ENCODE measurements at places on chromosomes 2 and 18.

- DNase-seq: peak; percentile 39
Measured at GRCh38 chr2:11155381-11156035, at the start of gene SLC66A3. SLC66A3 (plus strand) TSS chr2:11155467; CDS start chr2:11155547, 80 bp downstream.

DNA sequence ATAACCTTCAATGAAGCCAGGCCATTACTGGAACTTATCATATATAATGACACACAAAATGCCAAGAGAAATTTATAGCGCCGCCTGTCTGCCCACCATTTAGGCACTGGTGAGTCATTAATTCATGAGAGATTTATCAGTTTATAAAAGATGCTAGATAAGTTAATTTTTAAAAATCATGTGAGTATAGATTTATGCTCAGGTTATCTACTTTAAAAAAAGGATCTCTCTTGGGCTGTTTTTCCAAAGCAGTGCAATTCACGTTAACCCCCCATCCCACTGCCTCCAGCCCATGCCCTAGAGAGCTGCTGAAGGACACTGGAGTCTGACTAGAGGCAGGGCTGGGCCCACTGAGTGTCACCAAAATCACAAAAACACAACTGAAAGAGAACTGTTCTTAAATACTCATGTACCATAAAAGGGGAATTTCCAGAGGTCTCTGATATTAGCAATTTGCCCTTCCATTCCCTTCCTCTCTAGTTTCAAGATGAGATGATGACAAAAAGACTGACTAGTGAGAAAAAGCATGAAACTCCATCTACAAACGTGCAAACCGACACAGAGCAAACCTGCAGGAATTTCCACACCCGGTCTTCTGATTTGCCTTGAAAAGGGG, 160.8 kb downstream of the BCL2 start:
- no peak for DNase-seq

GRCh38 chr2:63486861-63487290, 101.4 kb downstream of the WDPCP start:
- DNase-seq: no peak

- DNase-seq: no peak
Measured at GRCh38 chr2:240936106-240936505, 30.0 kb downstream of the CROCC2 start.

DNA sequence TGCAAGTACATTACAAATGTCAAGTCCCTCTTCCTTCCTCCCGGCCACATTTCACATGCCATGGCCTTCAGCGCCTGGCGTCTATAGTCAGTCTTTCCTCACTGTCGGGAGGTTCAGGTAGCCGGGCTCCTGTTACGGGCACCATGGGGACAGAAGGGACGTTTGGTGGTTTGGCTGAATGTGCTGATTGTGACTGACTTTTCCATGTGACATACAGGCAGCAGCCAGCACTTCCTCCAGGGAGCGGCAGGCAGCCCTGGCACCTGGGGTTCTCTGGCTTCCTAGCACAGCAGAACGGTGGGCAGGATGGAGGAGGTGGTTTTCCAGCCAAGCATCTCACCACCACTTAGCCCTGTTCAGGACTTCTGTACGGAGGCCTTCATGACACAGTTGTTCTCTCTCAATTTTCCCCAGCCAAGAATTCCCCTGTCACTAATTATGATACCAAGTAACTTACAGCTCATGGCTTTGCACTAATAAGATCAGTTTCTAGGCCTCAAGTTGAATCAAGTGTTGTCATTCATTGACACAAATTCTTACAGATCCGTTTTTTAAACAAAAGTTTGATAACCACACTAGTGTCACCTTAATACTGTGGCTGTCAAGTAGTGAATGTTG, 83.9 kb upstream of the REV1 start:
- DNase-seq: no peak

- DNase-seq: no peak
Measured at GRCh38 chr2:190670182-190670946, 21.5 kb downstream of the NAB1 start.

DNA sequence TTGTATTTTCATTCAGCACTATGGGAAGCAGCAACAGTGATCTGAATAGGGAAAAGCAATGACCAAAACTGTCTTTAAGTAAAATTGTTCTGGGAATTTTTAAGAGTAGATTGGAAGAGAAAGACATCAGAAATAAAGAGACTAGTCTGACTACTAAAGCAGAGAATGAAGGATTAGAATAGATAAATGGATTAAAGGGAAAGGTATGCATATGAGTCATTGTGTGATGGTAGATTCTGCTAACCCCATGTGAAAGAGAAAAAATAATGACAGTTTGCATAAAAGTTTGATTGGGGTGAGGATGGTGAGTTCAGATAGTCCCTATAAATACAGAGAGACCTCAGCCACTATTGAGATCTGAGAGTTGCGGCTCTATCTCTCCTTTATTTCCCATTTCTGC, 139.6 kb upstream of the DCC start:
- DNase-seq: no peak

GRCh38 chr2:45264227-45265225, 255.3 kb upstream of the SIX2 start:
- DNase-seq: no peak

GRCh38 chr2:164816900-164817299, 24.7 kb downstream of the COBLL1 start:
- no peak for DNase-seq

DNA sequence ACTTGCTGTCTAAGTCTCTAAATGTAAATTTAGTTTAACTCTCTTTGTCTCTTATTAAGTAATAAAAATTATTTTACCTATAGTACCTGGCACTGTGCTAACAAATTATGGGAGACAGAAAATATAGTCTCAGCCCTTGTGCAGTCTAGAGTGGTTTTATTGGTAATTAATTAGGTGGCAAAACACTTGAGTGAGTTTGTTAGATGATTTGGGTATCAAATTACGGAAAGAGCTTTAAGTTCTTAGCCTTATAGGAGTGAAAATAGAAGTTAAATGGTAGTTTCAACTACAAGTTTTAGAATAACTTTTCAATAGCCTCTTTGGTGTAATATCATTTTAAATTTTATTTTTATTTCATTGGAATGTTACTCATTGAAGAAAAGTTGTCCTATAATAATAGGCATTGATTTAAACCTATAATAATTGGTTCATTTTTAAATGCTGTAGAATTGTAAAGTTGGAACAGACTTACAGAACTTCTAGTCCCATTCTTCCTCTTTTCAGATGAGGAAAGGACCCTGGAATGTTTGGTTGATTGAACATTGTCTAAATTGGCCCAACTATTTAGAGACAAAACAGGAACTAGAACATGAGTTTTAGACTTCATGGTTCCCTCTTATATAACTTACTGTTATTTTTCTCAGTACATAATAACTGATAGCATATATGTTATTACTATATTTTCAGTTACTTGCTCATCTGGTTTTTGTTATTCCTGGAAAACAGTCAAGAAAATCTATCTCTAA, 10.2 kb upstream of the HTR2B start:
- DNase-seq: no peak

- no peak for DNase-seq
Measured at GRCh38 chr2:172374318-172375240, 52.8 kb upstream of the ITGA6 start.

GRCh38 chr2:163756588-163756987, 20.8 kb upstream of the FIGN start:
- DNase-seq: no peak

DNA sequence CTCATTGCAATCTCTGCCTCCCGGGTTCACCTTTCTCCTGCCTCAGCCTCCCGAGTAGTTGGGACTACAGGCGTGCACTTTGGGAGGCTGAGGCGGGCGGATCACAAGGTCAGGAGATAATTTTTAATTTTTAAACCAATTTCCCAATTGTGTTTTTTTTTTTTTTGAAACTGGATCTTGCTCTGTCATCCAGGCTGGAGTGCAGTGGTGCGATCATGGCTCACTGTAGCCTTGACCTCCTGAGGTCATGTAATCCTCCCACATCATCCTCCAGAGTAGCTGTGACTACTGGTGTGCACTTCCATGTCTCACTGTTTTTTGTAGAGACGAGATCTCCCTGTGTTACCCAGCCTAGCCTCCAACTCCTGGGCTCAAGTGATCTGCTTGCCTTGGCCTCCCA, 49.3 kb downstream of the GLS start:
- no peak for DNase-seq

- DNase-seq: no peak
Measured at GRCh38 chr2:97845818-97846217, 132.4 kb downstream of the ZAP70 start.

- DNase-seq: no peak
Measured at GRCh38 chr2:53842891-53843290, 16.9 kb downstream of the GPR75 start.

- DNase-seq: no peak
Measured at GRCh38 chr2:49845671-49846070, 691.4 kb upstream of the FSHR start.

DNA sequence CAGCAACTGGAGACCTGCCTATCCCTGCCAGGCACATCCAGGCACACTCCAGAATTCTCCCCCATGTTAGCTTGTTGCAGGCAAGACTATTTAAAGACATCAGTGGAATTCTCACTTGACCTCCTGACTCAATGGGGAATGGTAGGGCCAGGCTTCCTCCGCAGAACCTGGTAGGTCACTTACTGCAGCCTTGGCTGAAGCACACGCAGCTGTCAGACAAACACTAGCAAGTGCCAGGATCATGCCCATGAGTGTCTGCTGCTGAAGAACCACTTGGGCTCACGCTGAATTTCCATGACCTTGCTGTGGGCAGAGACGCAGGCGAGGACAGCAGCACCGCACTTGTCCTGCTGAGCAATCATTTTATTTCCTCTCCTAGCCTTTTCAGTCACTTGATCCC, 3.2 kb downstream of the LRRC30 start:
- DNase-seq: no peak

- DNase-seq: no peak
Measured at GRCh38 chr18:68764016-68764415, 33.9 kb upstream of the CCDC102B start.

DNA sequence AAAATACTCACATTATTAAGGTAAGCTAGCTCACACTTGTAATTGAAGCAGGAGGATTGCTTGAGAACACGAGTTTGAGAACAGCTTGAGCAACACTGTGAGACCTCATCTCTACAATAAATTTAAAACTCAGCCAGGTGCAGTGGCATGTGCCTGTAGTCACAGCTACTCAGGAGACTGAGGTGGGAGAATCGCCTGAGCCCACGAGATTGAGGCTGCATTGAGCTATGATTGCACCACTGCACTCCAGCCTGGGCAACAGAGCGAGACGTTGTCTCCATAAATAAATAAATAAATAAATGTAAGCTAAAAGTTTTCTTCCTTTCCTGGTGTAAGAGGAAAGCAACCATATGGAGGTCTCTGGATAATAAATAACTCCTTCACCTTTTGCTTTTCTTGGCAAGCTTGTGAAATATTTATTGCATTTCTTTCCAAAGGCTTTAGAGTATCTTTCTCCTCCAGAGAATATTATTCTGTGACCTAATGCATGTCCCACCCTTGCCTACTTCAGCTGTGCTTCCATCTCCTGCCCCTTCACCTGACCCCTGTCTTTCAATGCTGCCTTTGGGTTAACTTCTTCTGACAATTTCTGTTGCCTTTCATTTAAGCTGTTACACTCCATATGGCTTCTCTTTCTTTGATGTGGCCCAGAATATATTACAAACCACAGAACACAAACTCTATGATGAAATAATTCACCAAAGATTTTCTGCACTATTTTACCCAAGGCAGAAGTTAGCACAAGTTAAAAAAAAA, 280.7 kb upstream of the RND3 start:
- no peak for DNase-seq

DNA sequence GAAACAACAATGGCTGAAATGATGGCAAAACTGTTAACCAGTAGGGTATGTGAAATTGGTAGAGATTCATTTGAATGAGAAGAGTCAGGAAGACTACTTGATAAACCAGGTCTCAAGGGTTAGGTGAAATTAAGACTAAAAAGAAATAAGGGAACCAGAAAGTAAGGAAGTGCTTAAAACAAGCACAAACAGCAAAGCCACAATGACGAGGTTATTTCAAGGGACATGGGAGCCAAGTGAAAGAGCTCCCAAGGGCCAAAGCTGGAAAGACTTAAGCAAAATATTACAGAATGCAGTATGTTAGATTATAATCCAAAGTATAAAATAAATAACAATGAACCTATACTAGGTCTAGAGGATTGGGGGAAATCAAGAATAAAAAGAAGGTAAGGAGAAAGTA, 19.3 kb upstream of the CD302 start:
- DNase-seq: no peak

- no peak for DNase-seq
Measured at GRCh38 chr2:46117379-46117778, 179.8 kb upstream of the EPAS1 start.

DNA sequence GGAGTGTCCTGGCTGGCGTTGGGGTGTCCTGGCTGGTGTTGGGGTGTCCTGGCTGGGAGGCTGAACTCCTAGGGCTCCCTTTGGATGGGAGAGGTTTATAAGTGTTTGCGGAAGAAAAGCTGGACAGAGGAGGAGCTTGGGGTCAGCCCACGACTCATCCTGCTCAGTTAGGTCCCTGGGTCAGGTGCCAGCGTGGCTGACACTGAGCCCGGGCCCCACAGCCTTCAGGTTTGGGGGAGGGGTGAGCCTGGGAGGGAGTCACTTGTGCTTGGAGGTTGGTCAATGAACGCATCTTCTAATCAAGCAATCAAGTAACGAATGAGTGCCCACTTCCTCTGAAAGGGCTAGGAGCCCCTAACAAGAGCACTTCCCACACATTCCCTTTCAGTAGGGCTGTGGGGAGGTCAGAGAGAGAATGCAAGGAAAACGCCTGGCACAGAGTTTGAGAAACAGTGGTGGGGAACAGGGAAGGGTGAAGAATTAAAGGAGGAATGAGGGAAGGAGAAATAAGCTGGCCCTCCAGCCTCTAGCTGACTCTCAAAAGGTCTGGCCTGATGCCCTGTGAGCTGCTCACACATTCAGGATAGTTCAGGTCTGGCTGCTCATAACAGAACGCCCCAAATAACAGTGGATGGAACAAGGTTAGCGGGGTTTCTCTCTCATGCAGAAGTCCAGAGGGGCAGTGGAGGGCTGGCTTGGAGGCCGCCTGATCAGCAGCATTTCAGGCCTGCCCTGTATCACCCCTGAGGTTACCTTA, 670 bp downstream of the KCNIP3 start:
- DNase-seq: no peak

GRCh38 chr2:239268082-239268481, 132.7 kb downstream of the HDAC4 start:
- DNase-seq: no peak

- no peak for DNase-seq
Measured at GRCh38 chr2:25808006-25808383, 70.3 kb downstream of the ASXL2 start.

- DNase-seq: no peak
Measured at GRCh38 chr2:24914713-24915112, 5.3 kb downstream of the ADCY3 start.

DNA sequence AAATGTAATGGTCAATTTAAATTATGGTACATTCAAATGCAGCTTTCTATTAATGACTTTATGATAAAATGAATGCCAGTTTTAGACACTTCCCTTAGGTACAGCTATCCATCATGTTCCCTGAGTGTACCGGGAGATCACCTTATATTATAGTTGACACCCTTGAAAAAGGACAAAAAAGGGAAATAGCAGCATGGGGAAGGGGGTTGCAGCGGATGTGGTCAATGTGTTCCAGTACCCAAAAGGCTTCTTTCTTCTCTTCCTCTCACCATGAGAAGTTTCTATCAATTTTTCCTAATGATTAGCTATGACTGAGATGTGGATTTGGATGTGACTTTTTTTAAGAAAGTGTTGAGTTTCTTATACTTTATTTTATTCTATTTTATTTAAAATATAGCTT, 154.4 kb downstream of the CCDC85A start:
- no peak for DNase-seq

All from cortex of kidney (tissue), 1 donor.